ENCODE measurements at places on chromosomes 1 and 21.

- no peak for DNase-seq
These were observed 470 bp upstream of the RTCA start for GRCh38 chr1:100265562-100265930.

GRCh38 chr1:47507881-47508701, 70.2 kb downstream of the FOXD2 start:
- peak; percentile 14 for DNase-seq

DNA sequence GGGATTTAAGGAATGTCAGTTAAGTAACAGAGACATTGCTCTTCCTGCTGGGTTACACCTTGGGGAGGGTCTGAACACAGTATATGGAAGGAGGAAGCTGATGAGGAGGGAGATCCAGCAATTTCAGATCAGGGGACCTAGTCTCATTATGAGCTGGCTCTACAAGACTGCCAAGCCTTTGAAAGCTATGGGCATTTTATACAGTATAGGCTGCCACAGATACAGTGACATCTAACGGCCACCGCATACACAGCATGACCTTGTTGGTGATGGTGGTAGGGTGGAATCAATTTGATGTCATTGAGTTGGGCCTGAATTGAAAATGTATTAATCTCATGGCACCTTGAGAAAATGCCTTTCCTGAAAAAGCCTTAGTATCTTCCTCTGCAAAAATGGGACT, 22.6 kb upstream of the ZP4 start:
- DNase-seq, result no peak

DNA sequence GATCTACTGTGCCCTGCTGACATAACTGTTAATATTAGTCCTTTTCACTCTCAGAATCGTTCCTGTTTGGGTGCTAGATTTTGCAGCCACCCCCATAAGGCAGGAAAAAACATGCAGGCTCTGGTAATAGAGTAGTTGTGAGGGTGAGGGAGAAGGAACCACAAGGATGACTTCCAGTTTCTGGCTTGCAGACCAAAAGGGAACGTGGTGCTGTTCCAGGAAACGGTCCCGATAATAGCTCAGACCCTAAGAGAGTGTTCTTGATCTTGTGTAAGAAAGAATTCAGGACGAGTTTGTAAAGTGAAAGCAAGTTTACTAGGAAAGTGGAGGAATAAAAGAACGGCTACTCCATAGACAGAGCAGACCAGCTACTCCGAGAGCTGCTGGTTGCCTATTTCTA, 50.7 kb upstream of the RHOU start:
- DNase-seq, result no peak

DNA sequence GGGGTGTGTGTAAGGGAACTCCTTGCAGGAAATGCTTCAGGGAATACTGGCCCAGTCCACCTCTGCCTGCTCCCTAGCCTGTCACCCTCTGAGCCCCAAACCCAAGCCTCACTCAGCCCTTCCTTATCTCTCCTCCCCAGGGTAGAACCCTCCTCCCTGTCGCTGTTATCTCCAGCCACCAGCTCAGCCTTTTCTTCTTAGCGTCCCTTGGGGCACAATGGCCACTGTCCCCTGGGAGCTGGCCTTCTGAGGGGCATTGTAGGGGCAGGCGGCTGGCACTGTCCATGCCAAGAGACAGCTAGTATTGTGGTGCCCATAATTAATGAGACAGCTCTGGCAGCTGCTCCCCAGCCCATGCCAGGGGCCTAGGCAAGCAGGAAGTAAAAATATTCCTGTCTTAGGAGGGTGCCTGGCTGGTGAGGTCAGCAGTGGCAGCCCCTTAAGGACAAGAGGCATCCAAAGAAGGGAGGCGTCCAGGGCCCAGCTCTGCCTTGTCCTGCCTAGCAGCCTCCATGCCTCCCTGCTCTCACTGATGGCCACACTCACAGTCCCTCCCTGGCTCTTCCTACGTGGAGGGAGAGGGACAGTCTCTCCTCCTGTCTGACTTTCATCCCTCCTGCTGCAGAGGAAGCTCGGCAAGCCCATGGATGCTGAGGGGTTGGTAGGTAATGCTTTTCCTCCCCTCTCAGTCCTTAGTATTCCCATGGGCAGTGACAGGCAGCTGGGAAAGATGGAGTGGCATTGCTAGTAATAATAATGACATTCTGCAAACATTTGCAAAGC, 37.5 kb downstream of the KCNQ4 start:
- no peak for DNase-seq

Measured in stimulated activated CD4-positive, alpha-beta T cell treated with anti-CD3 and anti-CD28 coated beads, Interleukin-1b, Interleukin-23, amount 100 ng/mL, for 24 hours (primary cell).